ENCODE measurements at places on chromosomes 2 and 18. TPM values are rescaled to one million over a fixed set of nuclear protein-coding genes. Genes with fewer than 3 reads are reported as not detected.

- DNase-seq = no peak
Observed at GRCh38 chr2:207248702-207249377, 83.1 kb upstream of the KLF7 start.

LYG1 gene
- total RNA-seq = 1.9 TPM

- no peak for DNase-seq
Observed at GRCh38 chr2:309148-309953, 21.5 kb upstream of the ALKAL2 start.

DNA sequence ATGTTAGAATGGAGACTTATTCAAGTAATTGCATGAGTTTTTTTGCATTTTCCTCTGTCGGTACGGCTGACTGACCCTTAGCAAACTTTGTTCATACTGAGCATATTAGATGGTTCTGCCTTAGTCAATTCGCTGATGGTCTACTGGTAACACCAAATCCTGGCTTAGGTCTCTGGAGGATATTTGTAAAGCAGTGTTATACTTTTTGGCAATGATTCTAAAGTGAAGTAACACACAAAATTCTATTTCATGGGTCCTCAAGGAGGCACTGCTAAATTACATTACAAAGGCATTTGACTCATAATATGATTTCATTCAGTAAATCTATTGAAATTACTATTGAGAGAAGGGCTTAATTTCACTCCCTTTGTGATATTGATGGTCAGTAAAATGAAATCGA, 246.8 kb upstream of the RASGRP3 start:
- DNase-seq = no peak

- DNase-seq = no peak
Observed at GRCh38 chr2:207066166-207066565, 99.6 kb downstream of the KLF7 start.

DNA sequence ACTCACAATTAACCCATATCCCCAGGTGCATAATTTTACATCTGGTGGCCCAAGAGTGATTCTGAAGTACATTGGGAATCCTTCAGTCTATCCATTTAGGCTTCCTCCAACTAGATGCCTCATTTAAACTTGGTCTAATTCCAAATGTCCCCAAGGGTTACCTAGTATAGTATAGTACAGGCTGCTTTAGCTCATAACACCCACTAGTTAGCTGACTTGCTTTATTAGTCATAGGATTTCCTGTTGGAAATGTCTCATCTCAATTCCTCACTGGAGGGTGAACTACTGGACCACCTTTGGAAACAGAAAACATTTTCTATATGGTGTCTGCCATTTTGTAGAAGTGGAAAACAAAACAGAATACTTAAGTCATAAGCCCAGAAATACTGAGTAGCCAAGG, 202.5 kb upstream of the SESTD1 start:
- no peak for DNase-seq

DNA sequence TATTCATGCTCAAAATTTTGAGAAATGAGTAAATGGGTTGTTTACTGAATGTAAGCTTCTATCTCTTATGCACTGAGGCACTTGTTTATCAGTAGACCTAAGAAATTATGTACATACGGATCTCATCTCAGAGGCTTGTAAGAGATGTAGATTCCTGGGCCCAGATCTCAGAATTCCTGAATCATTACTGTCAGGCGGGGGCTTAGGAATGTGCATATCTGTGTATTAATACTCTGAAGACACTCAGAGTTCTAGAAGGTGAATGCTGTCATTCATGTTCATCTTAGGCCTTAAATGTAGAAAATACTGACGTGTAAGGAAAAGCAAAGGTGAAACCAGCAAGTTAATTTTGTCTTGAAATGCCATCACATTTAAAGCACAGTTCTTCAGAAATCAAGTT, 169.6 kb downstream of the FMNL2 start:
- DNase-seq = no peak

DNA sequence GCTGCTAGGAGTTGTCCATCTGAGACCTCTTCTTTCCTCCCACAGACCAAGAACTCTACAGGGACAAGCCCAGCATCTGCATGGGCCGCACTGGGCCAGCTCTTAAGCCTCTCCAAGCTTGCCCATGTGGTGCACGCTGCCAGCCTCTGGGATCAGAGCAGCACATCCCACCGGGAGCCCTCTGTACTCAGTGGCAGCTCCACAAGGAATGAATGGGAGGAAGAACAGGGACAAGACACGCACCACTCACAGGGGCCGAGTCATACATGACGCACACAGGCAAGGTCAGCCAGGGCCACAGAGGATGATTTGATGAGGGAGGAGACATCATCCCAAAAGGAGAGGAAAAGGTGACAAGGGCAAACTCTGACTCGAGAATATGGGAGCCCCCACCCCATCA, 268.3 kb downstream of the KLHL29 start:
- no peak for DNase-seq

DNA sequence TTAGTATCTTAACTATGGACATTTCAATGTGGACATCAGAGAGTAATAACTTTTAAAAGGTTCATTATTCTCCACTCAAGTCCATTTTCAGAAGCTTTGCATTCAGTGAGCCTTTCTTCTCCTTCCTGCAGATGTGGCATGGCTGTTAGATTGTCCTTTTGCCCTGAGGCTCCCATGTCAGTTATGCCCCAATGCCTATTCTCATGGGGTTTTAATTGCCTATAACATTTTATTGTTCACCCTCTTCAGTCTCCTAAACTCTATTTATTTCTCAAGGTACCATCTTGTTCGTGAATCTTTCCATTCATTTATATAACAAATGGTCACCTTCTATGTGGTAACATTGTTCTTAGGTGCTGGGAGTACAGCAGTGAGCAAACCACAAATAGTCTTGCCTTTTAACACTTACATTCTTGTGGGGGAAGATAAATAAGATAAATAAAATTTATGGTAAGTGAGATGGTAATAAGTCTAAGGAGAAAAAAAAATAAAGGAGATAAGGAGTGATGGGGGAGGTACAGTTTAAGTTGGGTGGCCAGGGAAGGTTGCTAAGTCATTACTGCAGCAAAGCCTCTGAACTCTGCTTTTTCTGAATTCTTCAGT, 277.9 kb upstream of the SIX3 start:
- DNase-seq = no peak

ANXA4 gene
- total RNA-seq = 20.2 TPM

DNA sequence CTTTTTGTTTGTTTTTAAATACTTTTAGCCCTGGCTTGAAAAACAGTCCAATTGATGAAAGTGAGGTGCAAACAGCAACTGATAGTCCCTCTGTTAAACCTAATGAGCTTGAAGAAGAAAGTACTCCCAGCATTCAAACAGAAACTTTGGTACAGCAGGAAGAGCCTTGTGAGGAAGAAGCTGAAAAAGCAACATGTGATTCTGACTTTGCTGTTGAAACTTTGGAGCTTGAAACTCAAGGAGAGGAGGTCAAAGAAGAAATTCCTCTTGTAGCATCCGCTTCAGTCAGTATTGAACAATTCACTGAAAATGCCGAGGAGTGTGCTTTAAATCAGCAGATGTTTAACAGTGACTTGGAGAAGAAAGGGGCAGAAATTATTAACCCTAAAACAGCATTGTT, 30.6 kb upstream of the DYSF start:
- peak; percentile 6 for DNase-seq

ITSN2 gene
- total RNA-seq = 18.3 TPM

GRCh38 chr18:67916097-67916496, 399.6 kb upstream of the DSEL start:
- DNase-seq = peak; percentile 35

DNA sequence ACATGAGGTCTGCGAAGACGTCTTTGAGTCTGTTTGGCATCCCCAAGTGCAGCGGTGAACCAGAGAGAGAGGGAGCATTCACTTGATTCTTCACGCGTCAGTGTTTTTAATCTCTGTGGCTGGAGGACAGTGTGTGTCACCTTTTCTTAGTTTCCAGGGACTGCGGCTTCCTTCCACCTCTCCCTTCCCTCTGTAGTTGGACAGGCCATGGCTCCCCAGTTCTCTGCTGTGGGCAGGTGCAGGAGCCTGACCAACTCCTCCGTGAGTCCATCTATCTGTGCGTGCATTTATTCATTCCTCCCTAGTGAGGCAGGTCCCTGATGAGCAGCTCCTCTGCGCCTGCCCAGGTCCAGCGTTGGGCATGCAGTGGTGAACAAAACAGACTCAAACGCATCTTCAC, 42.9 kb downstream of the AGAP1 start:
- no peak for DNase-seq

GRCh38 chr2:52391621-52392020, 1359.7 kb upstream of the NRXN1 start:
- peak; percentile 88 for DNase-seq

GRCh38 chr2:113224647-113225236, 51.0 kb downstream of the PSD4 start:
- DNase-seq = no peak

GRCh38 chr2:46470114-46470628, 9.2 kb upstream of the TMEM247 start:
- DNase-seq = peak; percentile 64

DNA sequence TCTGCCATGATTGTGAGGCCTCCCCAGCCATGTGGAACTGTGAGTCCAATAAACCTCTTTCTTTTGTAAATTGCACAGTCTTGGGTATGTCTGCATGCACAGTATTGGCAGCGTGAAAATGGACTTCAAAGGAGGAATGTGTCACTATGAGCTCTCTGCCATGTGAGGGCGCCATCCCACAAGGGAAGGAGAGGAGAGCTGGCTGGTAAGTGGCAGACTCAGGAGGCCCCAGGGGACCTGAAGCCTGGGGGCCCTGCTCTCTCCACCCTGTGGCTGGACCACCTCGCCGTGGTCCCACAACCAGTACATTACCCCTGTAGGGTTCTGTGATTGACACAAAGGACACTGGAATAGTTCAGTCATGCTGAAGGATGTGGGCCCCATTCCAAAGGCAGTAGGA, 122.1 kb downstream of the RPIA start:
- DNase-seq = no peak

Measured in muscle of leg (tissue), 16 donors.